ENCODE measurements at places on chromosomes 7 and 10.

DNA sequence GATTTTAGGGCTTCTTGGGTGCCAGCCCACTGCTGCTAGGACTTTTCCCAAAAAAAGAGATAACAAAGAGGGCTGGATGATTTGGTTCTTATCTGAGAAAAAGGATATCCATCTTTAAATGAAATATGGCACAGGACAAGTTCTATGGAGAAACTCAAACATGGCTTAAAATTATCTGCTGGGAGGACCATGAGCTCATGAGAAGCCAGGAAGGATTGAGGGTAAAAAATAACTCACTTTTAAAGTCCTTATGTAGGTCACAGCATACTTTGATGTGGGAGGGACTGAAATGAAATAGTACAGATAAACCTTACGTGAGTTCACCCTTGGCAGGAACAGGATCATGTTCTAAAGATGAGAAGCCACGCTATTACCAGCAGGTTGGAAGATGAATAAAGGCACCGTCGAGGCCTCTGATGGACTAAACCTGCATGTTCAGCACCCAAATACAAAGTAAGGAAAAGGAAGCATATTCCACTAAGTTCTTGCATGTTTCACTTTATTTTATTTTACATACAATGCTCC is 369.2 kb upstream of the KLF6 start:
- no peak for DNase-seq

GRCh38 chr10:77507291-77507880 is 130.2 kb downstream of the KCNMA1 start:
- DNase-seq = no peak

DNA sequence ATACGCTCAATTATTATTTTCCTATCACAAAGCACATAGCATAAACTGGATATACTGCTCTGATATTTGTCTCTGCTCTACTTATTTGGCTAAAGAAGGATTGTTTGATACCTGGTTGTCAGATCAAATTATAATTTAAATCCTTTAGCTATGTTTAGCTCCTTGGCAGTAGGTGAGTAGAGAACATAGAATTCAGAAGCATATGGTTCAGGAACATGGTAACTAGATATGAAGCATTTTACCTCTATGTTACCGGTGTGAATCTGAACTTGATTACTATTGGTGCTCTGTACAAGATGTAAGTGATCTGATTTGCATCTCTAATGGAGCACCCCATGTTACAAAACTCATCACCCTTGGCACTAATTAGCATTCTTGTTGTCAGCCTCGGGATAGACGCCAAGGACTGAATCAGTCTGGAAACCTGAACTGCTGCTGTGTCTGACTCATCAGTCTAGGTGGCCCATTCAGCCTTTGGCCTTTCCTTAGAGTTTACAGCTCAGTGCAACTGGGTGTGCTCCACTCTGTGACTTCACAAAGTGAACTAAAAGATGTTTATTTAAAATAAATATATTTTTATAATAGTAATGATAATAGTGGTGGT is 12.3 kb upstream of the MYPN start:
- no peak for DNase-seq

GRCh38 chr7:42833411-42833810 is 78.5 kb downstream of the C7orf25 start:
- no peak for DNase-seq

GRCh38 chr7:128128401-128128800 is 97.2 kb upstream of the LRRC4 start:
- no peak for DNase-seq

DNA sequence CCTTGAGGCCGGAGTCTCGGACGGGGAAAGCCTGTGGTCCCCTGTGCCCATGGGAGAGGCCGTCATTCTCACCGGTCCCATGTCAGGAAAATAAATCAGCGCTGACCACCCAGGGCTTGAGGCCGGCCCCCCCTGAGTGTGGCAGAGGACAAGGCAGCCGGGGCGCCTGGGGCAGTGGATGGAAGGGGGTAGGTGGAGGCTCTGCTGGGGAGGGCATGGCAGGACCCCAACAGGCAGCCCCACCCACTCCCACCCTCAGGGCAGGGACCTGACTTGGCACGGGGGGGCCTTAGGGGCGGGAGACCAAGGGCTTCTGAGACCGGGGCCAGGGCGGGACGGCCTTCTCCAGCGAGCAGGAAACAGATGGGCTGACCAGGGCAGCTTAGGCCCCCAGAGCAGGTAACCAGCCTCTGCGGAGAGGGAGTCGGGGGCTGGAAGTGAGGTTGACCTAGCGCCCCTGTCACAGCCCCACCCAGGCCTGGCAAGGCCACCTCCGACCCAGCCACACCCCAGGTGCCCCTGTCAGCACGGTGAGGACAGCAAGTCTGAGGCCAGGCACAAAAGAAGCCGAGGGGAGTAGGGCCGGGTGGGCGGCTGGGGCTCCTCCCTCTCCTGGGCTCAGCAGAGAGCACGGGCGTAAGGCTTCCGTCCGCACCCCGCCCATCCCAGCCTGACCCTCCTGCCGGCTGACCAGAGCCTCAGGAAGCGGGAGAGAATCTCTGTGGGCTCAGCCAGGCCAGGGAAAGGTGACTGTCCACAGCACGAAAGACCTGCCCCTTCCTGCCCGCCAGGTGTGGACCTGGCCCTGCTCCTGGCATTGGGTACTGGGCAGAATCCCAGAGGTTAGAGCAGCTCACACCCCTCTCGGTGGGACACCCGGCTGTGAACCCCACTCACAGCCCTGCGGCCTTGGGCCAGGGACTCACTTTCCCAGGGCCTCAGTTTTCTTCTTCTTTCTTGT is 87.4 kb downstream of the FOXL3 start:
- DNase-seq = no peak

DNA sequence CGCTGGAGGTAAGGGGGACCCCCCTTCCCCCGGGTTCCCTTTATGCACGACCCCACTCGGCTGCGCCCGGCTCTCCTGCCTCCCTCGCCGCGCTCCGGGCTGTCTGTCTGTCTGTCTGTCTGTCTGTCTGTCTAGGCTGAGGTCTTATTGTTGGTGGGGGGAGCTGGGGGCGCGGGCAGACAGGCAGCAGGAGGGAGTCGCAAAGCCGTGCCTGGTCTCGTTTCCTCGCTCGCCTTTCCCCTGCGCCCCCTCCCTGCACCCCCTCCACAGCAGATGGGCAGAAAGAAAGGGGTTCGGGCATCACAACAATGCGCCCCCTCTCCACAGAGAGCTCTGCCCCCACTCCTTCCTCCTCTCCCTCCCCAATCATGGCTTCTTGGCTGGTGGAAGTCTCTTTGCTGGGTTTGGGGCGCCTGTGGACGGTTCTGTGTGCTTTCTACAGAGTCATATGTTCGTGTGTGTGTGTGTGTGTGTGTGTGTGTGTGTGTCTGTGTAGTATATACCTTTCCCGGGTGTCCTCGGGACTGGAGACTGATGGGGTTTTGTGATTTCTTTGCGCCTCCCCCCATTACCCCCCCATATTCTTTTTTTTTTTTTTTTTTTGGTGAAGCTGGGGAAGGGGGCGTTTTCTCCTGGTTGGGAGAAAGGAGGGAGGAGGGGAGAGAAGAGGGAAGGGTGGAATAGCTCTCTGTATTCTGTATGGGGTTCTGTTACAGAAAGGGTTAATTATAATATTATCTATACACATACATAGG is 1.9 kb downstream of the AUTS2 start:
- peak; percentile 25 for DNase-seq

- no peak for DNase-seq
Observed at GRCh38 chr10:57880446-57881227, 387.1 kb downstream of the IPMK start.

- no peak for DNase-seq
Observed at GRCh38 chr10:107118866-107119265, 45.6 kb downstream of the SORCS1 start.

- no peak for DNase-seq
Observed at GRCh38 chr7:55387062-55387965, 22.2 kb downstream of the LANCL2 start.

GRCh38 chr7:99120916-99121315 is 23.0 kb downstream of the SMURF1 start:
- no peak for DNase-seq

- DNase-seq = no peak
Observed at GRCh38 chr10:50600286-50600685, 23.5 kb downstream of the SGMS1 start.

GRCh38 chr7:30988351-30989005 is 24.7 kb downstream of the GHRHR start:
- DNase-seq = no peak

DNA sequence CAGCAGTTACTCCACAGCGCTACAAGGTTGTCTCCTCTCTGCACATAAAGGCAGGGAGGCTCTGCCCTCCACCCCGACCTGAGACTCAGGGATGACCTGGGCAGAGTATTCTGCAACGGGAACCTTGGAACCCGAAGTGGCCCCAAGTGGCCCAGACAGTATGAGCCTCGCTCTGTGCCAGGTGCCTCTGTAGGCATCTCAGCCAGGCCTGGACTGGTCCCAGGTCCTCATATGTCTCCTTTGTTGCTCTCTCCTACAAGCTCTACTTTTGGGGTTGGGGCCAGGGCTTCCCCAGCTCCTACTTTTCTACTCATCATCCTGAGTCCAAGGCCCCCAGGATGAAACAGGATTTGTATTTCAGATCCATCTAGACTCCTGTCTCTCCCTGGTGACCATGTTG is 241.5 kb upstream of the PRSS1 start:
- DNase-seq = no peak

- DNase-seq = no peak
Observed at GRCh38 chr10:121792198-121792597, 135.6 kb downstream of the ATE1 start.

DNA sequence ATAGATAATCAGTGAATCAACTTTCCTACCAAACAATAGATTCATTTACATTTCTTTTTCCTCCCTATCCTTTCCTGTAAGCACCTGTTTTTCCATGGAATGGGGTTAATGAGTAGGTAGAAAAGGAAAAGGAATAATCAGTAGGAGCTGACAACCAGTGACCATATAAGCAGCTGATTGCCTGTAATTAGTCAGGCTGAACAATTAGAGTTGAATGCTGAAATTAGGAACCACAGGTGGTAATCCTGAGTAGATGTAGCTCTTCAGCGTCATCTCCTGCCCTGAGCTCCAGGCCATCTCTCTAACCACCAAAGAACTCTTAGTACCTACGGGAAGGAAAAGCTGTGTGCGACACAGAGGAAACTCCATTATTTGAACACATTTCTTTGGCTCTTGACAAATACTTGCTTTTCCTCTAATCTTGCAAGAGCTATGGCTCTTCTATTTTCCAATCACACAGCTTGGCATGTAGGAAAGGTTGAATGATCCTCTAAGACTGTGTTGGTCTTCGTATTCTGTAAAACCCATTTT is 63.8 kb downstream of the KLHDC10 start:
- DNase-seq = no peak

DNA sequence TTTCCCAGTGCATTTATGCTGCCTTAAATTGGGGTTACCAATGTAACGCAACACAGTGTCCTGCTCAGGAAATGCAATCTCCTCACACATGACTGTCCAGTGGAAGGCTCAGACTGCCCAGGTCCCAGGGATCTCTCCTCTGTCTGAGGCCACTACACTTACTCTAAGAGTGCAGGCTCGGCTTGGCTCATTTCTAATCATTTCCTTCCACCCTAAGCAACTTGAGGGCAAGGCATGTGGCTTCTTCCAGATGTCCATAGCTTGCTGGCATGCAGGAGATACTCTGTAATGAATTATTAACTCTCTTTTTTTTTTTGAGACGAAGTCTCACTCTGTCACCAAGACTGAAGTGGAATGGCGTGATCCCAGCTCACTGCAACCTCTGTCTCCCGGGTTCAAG is 23.7 kb downstream of the PLAC9 start:
- no peak for DNase-seq

DNA sequence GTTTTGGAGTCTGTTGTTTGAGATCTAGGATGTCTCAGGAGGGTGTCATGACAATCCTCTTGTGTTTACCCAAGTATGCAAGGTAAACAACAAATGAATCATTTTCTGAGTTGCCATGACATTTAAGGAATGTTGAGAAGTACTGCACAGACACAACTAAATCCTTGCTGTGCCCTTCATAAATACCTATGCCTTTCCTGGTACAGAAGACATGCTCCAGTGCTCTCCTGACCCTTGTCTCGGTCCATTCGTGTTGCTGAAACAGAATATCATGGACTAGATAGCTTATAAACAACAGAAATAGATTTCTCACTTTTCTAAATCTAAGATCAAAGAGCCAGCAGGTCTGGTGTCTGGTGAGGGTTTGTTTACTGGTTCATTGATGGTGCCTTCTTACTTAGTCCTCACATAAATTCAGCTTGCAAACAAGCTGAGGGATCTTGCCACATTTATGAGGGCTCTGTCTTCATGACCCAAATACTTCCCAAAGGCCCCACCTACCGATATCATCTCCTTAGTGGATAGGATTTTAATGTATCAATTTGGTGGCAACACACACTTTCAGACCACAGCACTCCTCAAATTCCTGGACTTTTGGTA is 341.8 kb upstream of the SEMA3A start:
- no peak for DNase-seq

DNA sequence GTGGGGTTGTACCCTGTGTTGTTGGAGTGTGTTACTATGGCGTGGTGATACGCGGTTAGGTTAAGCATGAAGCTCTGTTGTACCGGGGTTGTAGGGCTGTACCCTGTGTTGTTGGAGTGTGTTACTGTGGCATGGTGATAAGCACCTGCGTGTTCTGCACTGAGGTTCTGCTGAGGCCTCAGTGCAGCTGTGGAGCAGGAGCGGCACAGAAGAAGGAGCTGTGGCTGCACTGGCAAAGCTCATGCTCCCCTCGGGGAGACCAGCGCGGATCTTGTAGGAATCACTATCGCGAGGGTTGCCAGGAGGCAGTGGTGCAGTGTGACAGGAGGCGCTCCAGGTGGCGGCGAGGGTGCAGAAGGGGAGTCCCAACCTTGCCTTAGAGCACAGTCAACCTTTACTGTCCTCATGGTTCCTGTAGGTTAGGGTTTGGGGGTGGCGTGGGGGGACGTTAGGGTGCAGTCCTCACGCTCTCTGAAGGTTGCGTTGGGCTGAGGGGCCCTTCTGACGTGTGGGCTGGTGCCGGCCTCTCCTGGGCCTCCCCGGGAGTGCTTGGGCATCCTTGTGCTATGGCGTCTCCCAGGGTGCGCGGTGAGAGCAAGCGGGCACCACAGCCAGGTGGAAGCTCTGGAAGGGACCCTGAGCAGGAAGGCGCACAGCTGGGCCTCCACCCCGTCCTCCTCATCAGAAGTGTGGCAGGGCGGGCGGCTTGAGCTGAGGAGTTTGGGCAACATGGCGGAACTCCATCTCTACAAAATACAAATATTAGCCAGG is 11.0 kb downstream of the DYNC2I1 start:
- no peak for DNase-seq

- DNase-seq = no peak
Observed at GRCh38 chr10:13758756-13759155, 172.0 kb downstream of the PRPF18 start.

GRCh38 chr10:119060107-119060506 is 20.5 kb downstream of the EIF3A start:
- no peak for DNase-seq

- DNase-seq = peak; percentile 20
Observed at GRCh38 chr7:47179812-47180515, 401.9 kb downstream of the TNS3 start.

- no peak for DNase-seq
Observed at GRCh38 chr7:105690325-105690945, 109.1 kb upstream of the EFCAB10 start.

Data from substantia nigra (tissue), 51 donors.